ENCODE measurements at places on chromosomes 6 and 20. TPM values are rescaled to one million over a fixed set of nuclear protein-coding genes. Genes with fewer than 3 reads are reported as not detected.

DNA sequence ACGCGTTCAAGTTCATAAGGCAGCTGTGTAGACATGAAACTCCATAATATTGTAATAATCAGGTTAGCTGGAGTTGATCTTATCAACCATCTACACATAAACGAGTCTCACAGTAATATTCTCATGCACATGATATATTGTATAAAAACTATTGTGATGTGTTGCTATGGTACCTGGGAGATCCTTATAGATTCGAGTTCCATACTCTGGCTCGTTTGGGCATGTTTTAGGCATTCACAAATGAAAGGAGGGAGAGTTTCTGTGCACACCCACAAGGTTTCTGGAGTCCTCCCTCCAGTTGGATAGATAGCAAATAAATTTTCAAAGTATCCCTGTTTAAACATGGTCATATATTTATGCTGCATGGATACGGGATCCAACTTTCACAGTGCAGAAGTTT, 567.5 kb upstream of the SLC35B3 start:
- no peak for DNase-seq

DNA sequence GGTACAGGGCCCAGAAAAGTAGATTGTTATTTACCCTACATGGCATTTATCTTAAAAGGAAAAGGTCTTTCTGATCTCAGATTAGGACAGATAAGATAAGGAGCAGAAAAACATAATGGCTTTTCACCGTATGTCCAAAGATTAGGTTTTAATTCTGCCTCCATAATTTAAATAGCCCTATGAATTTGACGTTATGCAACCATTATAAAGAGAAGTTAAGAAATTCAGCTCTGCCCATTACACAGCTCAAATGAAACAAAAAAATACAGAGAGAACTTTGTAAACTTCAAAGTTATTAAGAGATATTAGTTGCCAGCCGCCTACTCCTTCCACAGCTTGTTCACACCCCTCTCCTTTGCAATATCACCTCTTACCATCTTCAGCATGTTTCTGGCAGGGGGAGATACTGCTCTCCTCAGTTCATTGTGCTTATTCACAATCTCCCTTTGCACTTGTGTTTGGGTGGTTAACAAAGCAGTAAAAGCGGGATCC, 8.1 kb downstream of the CRISP3 start:
- no peak for DNase-seq

- DNase-seq, result no peak
These were observed 45.1 kb downstream of the GABRR2 start for GRCh38 chr6:89269981-89270380.

PHACTR3 gene
- total RNA-seq, result not detected

DNA sequence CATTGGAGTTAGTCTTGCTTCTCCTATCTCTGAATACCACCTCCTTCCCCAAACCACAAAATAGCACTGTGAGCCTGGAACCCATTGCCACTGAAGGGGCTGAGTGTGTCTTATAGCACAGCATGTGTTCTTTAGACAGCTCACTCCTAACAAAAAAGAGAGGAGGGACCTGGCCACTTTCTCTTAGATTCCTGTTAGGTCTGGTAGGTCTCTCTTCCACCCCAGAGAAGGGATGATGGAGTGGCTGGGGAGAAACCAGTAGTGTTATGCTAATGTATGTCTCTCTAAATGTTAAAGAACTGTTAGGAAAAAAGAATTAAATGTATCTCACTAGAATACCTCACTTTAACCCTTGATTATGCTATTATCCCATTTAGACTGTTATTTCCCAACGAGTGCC, 340.3 kb downstream of the EPHA7 start:
- DNase-seq, result no peak

GRCh38 chr6:160882791-160883279, 108.7 kb upstream of the MAP3K4 start:
- no peak for DNase-seq
